ENCODE measurements at places on chromosomes 4 and X.

- no peak for DNase-seq
- H3K4me3 ChIP-seq = no peak overlapping the region
- H3K27ac ChIP-seq = no peak overlapping the region
- H3K4me1 ChIP-seq = no peaks in the 10 kb centered on the region
Measured at GRCh38 chr4:88814043-88814617, 116.5 kb upstream of the NAP1L5 start.

- H3K4me1 ChIP-seq = no peaks in the 10 kb centered on the region
- no peak overlapping the region for H3K4me3 ChIP-seq
- H3K27ac ChIP-seq = no peak overlapping the region
- no peaks in the 10 kb centered on the region for H3K27me3 ChIP-seq
- no peak for DNase-seq
- no peaks in the 10 kb centered on the region for H3K36me3 ChIP-seq
Measured at GRCh38 chr4:37225778-37226177, 18.8 kb upstream of the NWD2 start.

DNA sequence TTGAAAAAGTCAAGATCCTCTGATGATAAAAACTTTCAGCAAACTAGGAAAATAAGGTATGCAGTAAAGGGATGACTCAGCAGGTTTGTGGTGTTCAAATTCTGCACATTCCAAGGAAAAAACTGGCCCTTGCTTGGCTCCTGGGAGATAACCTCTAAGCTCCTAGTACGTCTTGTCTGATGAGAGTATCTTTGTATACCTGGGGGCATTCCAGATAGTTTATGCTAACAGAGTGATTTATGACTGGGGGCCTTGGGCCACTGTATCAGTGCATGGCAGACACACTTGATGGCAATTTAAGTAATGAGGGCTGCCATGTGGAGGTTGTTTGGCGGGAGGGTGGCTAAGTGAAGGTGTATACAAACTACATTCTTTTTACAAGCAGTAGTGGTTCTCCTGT lies 56.9 kb downstream of the NSG1 start:
- no peaks in the 10 kb centered on the region for H3K4me1 ChIP-seq
- H3K27ac ChIP-seq = no peak overlapping the region
- H3K36me3 ChIP-seq = no peaks in the 10 kb centered on the region
- H3K4me3 ChIP-seq = no peak overlapping the region
- no peak for DNase-seq

GRCh38 chr4:183398298-183399125 lies 45.9 kb upstream of the CDKN2AIP start:
- peak; percentile 52 for DNase-seq
- peak overlapping the region; percentile 23 for H3K27ac ChIP-seq
- H3K4me1 ChIP-seq = peaks cover 3% of the 10 kb centered on the region
- H3K4me3 ChIP-seq = peak overlapping the region; percentile 38
- H3K27me3 ChIP-seq = no peaks in the 10 kb centered on the region

DNA sequence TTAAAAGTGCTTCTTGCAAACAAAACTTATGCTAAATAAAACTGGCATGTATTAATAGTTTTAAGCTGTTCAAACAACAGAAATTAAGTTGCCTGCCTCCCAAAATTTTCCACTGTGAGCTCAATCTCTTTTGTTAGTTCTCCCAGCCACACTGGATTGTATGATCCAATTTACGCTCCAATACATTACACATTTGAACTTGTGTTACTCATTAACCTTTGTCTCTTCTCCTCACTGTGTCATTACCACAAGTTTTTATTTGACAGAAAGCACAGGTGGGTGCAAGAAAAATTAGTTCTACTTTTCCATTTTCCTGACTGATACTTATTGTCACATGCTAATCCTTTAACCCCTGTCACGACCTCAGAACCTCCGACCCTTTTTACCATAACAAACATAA lies 55.5 kb downstream of the SHISA3 start:
- H3K4me1 ChIP-seq = no peaks in the 10 kb centered on the region
- H3K27me3 ChIP-seq = no peaks in the 10 kb centered on the region
- no peak overlapping the region for H3K27ac ChIP-seq
- H3K36me3 ChIP-seq = no peaks in the 10 kb centered on the region
- no peak for DNase-seq
- no peak overlapping the region for H3K4me3 ChIP-seq

GRCh38 chr4:40190019-40190418 lies 6.8 kb upstream of the RHOH start:
- peak; percentile 92 for DNase-seq
- peak overlapping the region; percentile 85 for H3K27ac ChIP-seq
- H3K27me3 ChIP-seq = no peaks in the 10 kb centered on the region

GRCh38 chr4:24321131-24321530 lies 263.2 kb downstream of the DHX15 start:
- H3K27me3 ChIP-seq = no peaks in the 10 kb centered on the region
- no peaks in the 10 kb centered on the region for H3K36me3 ChIP-seq
- H3K4me3 ChIP-seq = no peak overlapping the region
- no peak for DNase-seq
- no peaks in the 10 kb centered on the region for H3K4me1 ChIP-seq

DNA sequence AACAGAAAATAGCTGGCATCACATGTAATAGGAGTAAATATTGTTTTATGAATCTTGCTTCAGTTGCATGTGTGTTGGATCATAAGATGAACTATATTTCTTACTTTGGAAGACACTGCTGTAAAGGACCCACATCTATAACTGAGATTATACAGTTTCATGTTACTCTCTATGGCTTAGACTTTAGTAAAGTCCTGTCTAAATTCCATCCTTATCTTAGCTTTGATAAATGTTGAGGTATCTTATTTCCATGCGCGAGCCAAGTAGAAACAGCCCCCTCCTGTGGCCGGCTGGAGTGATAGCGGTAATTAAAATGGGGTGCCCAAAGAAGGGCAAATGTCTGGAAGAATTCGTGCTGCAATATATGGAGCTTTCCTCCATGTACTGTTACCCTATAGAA lies 43.0 kb downstream of the CCDC158 start:
- no peaks in the 10 kb centered on the region for H3K27me3 ChIP-seq
- no peak overlapping the region for H3K4me3 ChIP-seq
- no peaks in the 10 kb centered on the region for H3K4me1 ChIP-seq
- H3K36me3 ChIP-seq = no peaks in the 10 kb centered on the region
- no peak overlapping the region for H3K27ac ChIP-seq

DNA sequence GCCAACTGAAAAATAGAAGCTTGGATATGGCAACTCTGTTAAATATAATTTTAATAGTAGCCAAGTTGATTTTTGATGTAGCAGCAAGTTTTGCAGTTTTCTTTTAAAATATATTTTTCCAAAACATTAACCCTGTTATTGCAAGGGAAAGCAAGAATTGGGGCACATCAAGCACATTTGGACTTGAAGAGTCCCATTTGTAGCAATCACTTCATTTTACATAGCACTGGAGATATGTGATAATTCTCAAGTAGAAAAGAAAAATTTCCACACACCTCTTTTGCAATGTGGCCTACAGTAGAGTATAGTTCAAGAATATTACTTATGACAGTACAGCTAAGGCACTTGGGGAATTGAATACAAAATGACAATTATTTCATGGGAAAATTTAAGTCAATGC lies 1.9 kb upstream of the PPP4R3C start:
- H3K27ac ChIP-seq = no peak overlapping the region
- no peaks in the 10 kb centered on the region for H3K36me3 ChIP-seq
- H3K27me3 ChIP-seq = no peaks in the 10 kb centered on the region
- DNase-seq = no peak
- H3K4me3 ChIP-seq = no peak overlapping the region
- H3K4me1 ChIP-seq = no peaks in the 10 kb centered on the region

- no peak for DNase-seq
- H3K4me1 ChIP-seq = no peaks in the 10 kb centered on the region
- H3K36me3 ChIP-seq = no peaks in the 10 kb centered on the region
- H3K27me3 ChIP-seq = no peaks in the 10 kb centered on the region
- H3K4me3 ChIP-seq = peak overlapping the region; percentile 76
- H3K27ac ChIP-seq = peak overlapping the region; percentile 82
Measured at GRCh38 chr4:25914670-25915352, 791 bp downstream of the SMIM20 start.

- H3K27ac ChIP-seq = no peak overlapping the region
- H3K4me3 ChIP-seq = no peak overlapping the region
- DNase-seq = no peak
Measured at GRCh38 chr4:120682981-120683380, 239.5 kb downstream of the PRDM5 start.

GRCh38 chr4:155025762-155026457 lies 182.5 kb upstream of the NPY2R start:
- peak; percentile 10 for DNase-seq
- H3K4me3 ChIP-seq = no peak overlapping the region
- H3K27ac ChIP-seq = no peak overlapping the region
- H3K36me3 ChIP-seq = no peaks in the 10 kb centered on the region
- no peaks in the 10 kb centered on the region for H3K27me3 ChIP-seq

DNA sequence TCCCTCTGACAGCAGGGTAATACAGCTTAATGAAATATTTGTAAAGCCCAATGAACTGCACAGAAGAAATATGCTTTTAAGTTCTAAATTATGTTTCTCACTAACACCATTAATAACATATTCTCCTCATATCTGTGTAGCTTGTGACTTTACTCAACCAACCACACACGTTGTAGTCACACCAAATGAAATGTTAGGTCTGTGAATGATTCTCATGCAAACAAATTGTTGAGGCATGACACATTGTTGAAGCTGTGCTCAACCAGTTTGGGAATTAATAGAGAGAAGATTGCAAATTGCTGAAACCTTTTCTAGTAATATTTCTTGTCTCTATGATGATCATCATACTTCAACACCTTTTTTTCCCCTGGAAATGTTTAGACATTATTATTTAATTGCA lies 645.9 kb downstream of the PCDH7 start:
- DNase-seq = no peak
- no peaks in the 10 kb centered on the region for H3K4me1 ChIP-seq
- H3K4me3 ChIP-seq = no peak overlapping the region
- no peaks in the 10 kb centered on the region for H3K27me3 ChIP-seq
- H3K36me3 ChIP-seq = no peaks in the 10 kb centered on the region
- H3K27ac ChIP-seq = no peak overlapping the region

DNA sequence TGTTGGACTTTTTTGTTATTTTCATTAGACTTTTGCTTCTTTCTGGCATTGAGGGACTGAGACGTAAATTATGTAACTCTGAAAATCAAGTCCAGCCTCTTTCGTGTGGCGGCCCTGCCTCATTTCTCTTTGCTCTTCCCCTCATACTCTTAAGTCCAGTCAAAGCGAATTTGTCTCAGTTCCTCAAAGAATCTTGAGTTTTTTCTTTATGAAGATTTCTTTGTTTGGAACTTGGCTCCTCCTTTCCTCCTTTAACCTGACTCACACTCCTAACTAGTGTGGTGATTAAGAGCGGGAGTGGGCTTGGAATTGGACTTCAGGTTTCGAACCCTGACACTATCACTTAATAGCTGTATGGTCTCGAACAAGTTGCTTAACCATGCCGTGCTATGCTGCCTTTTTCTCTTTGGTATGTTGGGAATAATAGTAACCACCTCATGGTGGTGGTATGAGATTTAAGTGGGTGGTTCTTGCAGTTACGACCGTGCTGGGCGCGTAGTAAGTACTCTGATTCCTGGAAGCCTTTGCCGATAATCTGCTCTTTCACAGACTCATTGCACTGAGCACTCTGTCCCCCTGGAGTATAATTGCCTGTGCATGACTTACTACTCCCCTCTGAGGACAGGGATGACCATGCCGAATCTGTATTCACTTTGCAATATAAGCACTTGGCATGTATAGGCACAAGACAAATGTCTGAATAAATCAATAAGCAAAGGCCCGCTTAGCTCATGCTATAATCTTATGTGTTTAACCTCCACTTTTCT lies 19.1 kb downstream of the FNIP2 start:
- peaks cover 2% of the 10 kb centered on the region for H3K4me1 ChIP-seq
- no peaks in the 10 kb centered on the region for H3K36me3 ChIP-seq
- H3K4me3 ChIP-seq = no peak overlapping the region
- H3K27me3 ChIP-seq = no peaks in the 10 kb centered on the region

DNA sequence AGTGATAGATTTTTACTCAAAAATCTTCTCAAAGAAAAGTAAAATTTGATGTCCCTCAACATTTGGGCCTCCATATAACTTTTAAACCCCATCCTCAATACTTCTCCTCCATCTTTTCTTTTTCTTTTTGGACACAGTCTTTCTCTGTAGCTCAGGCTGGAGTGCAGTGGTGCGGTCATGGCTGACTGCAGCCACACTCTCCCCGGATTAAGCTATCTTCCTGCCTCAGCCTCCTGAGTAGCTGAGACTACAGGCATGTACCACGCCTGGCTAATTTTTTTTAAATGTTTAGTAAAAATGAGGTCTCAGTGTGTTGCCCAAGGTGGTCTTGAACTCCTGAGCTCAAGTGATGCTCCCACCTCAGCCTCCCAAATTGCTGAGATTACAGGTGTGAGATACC lies 33.1 kb downstream of the KDM6A start:
- no peaks in the 10 kb centered on the region for H3K36me3 ChIP-seq
- H3K27ac ChIP-seq = no peak overlapping the region
- H3K4me3 ChIP-seq = no peak overlapping the region
- no peaks in the 10 kb centered on the region for H3K27me3 ChIP-seq

DNA sequence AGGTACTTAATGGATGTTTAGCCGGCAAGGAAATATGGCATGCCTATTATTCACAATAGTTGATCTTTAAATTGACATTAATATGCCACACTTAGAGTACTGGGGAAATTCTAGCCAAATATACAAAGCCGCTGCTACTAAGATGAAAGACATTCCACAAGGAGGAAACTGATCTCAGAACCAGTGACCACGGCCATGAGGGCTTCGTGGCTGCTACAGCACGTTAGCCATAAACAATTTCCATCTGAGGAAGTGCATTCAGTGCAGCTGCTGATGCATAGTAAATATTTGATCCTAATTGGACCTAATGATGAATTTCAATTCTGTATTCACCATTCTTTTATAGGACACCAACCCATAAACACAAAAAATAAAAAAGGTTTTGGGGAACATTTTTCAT lies 59.1 kb downstream of the SORBS2 start:
- no peaks in the 10 kb centered on the region for H3K4me1 ChIP-seq
- H3K36me3 ChIP-seq = no peaks in the 10 kb centered on the region
- DNase-seq = no peak
- H3K27me3 ChIP-seq = no peaks in the 10 kb centered on the region
- no peak overlapping the region for H3K27ac ChIP-seq

- DNase-seq = no peak
- H3K27ac ChIP-seq = peak overlapping the region; percentile 96
Measured at GRCh38 chr4:145177511-145177905, 2.9 kb downstream of the OTUD4 start.

- DNase-seq = no peak
- no peaks in the 10 kb centered on the region for H3K27me3 ChIP-seq
- no peak within 1 kb of the TSS for H3K4me3 ChIP-seq
- no peaks in the 10 kb centered on the region for H3K4me1 ChIP-seq
- no peak within 1 kb of the TSS for H3K27ac ChIP-seq
- H3K36me3 ChIP-seq = no peaks in the 10 kb centered on the region
Measured at GRCh38 chr4:47031011-47031678, at the start of gene GABRB1. Gene GABRB1, plus strand, starts transcription at chr4:47031567.

- no peak for DNase-seq
- H3K27me3 ChIP-seq = no peaks in the 10 kb centered on the region
- no peak overlapping the region for H3K27ac ChIP-seq
- no peak overlapping the region for H3K4me3 ChIP-seq
- H3K36me3 ChIP-seq = no peaks in the 10 kb centered on the region
Measured at GRCh38 chrX:29530501-29530900, 684.9 kb upstream of the MAGEB2 start.

GRCh38 chrX:46317163-46317562 lies 228.1 kb downstream of the ZNF674 start:
- no peaks in the 10 kb centered on the region for H3K27me3 ChIP-seq
- no peaks in the 10 kb centered on the region for H3K4me1 ChIP-seq
- no peak for DNase-seq
- H3K36me3 ChIP-seq = no peaks in the 10 kb centered on the region
- H3K27ac ChIP-seq = no peak overlapping the region

- H3K36me3 ChIP-seq = no peaks in the 10 kb centered on the region
- H3K27ac ChIP-seq = no peak overlapping the region
- H3K4me3 ChIP-seq = no peak overlapping the region
- H3K27me3 ChIP-seq = no peaks in the 10 kb centered on the region
- no peaks in the 10 kb centered on the region for H3K4me1 ChIP-seq
- DNase-seq = no peak
Measured at GRCh38 chr4:173185847-173186510, 17.4 kb downstream of the GALNT7 start.
